Muscle of leg (tissue), 16 donors: ENCODE measurements at places on chromosomes 12 and 14. TPM values are rescaled to one million over a fixed set of nuclear protein-coding genes. Genes with fewer than 3 reads are reported as not detected.

- no peaks in the 10 kb centered on the region for H3K36me3 ChIP-seq
- DNase-seq = peak; percentile 86
- peaks cover 50% of the 10 kb centered on the region for H3K4me1 ChIP-seq
- no peak overlapping the region for H3K4me3 ChIP-seq
- no peaks in the 10 kb centered on the region for H3K27me3 ChIP-seq
Measured at GRCh38 chr12:4037747-4038312, 164.6 kb upstream of the PARP11 start.

Gene GLT8D2
- total RNA-seq = 68.9 TPM

Gene TBX5
- 1.9 TPM for total RNA-seq

- H3K27me3 ChIP-seq = peaks cover 29% of the 10 kb centered on the region
- DNase-seq = no peak
- peaks cover 88% of the 10 kb centered on the region for H3K4me1 ChIP-seq
- peak overlapping the region; percentile 97 for H3K27ac ChIP-seq
Measured at GRCh38 chr14:103122585-103122946, 695 bp upstream of the TNFAIP2 start.

DNA sequence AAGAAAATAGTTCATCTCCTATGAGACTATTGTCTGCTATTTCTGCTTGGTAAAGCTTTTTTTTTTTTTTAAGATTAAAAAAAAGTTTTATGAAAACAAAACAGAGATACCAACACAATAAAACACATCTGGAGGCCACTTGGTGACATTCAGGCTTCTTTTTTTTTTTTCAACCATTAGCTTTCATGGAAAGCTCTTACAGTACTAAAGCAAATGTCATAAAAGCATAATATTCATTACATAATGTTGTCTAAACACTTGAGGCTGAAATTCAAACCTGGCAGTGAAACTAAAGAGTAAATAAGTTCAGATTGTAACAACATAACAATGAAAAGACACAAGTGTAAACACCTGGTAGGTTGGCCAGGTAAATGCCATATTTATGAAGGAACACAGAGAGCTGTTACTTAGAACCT lies 14.7 kb downstream of the PRICKLE1 start:
- peak; percentile 64 for DNase-seq
- no peak overlapping the region for H3K4me3 ChIP-seq
- no peaks in the 10 kb centered on the region for H3K27me3 ChIP-seq
- peaks cover 2% of the 10 kb centered on the region for H3K36me3 ChIP-seq
- H3K4me1 ChIP-seq = no peaks in the 10 kb centered on the region

Gene HELB
- 2.8 TPM for total RNA-seq

Gene SRP54
- 47.5 TPM for total RNA-seq

- DNase-seq = peak; percentile 63
- H3K27ac ChIP-seq = no peak overlapping the region
- no peak overlapping the region for H3K4me3 ChIP-seq
- H3K27me3 ChIP-seq = no peaks in the 10 kb centered on the region
- H3K36me3 ChIP-seq = peaks cover 23% of the 10 kb centered on the region
Measured at GRCh38 chr12:47777741-47778558, 4.9 kb downstream of the SLC48A1 start.

DNA sequence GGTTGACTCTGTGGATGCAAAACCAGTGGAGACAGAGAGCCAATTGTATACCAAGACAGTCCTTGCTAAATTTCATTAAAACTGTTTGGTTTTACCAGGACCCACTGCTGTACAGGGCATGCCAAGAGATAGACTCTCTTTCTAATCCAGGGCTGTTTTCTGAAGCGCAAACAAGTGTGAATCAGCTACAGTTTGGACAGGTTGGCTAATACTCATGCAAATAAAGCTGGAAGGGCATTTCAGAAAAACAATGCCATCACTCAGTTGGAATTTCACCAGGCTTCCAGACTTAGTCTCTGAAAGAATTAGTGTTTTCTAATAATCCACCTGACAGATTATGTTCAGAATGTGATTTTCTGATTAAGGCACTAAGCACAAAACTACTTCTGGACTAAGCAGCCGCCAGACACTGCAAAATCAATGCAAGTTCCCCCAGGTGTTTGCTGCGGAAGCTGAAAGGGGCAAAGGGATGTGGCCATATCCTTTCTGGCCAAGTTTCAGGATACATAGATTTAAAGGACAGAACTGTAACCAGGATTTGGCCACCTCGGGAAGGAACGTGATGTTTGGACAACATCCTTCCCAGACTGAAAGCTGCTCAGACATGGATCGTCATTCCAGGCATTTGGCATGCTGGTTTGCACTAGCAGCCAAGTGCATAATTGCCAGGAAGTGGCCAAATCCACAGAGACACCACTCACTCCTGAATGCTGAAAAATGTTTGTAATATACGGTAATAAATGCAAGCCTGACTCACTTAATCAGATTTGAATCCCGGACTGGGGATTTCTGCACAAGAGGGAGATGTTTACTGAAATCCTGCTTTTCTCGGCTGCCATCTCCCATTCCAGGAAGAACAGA lies 32.0 kb upstream of the CDKN3 start:
- DNase-seq = peak; percentile 84
- H3K4me3 ChIP-seq = no peak overlapping the region
- peak overlapping the region; percentile 73 for H3K27ac ChIP-seq
- H3K36me3 ChIP-seq = no peaks in the 10 kb centered on the region
- H3K4me1 ChIP-seq = peaks cover 20% of the 10 kb centered on the region

DNA sequence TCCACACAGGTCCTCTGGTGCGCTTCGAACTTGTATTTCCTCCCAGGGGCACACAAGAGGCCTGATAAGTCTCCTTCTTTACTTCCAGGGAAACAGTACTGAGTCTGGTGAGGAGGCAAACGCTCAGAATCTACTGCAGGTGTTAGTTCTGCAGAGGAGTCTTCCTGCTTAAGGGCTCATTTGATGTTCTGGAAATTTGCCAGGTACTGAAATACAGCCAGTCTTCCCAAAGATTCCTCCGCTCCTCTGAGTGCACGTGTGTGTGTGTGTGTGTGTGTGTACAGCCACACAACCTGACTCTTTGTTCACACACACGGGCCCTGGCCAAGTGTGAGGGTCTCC lies 92.0 kb downstream of the FBXL14 start:
- no peak overlapping the region for H3K4me3 ChIP-seq
- peaks cover 11% of the 10 kb centered on the region for H3K27me3 ChIP-seq
- peak; percentile 97 for DNase-seq
- no peaks in the 10 kb centered on the region for H3K36me3 ChIP-seq
- peaks cover 37% of the 10 kb centered on the region for H3K4me1 ChIP-seq

DNA sequence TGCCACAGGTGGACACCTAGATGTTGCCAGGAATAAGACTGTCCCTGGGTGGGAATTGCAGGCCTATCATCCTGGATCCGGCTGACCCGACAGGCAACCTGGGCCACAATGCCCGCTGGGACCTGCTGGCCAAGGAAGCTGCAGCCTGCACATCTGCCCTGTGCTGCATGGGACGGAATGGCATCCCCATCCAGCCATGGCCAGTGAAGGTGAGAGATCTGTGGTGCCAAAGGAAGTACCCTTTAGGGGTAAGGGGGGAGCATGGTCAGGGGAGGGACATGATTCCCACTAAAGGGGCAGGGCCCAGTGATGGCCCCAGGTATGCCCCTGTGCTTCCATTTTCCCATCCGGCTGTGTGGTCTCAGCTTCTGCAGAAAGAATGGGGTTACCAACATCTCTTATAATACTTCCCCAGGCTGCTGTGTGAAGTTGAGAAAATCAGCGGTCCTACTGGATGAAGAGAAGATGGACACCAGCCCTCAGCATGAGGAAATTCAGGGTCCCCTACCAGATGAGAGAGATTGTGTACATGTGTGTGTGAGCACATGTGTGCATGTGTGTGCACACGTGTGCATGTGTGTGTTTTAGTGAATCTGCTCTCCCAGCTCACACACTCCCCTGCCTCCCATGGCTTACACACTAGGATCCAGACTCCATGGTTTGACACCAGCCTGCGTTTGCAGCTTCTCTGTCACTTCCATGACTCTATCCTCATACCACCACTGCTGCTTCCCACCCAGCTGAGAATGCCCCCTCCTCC lies 8.6 kb upstream of the OAS2 start:
- peaks cover 7% of the 10 kb centered on the region for H3K4me1 ChIP-seq
- peaks cover 60% of the 10 kb centered on the region for H3K36me3 ChIP-seq
- no peaks in the 10 kb centered on the region for H3K27me3 ChIP-seq
- no peak overlapping the region for H3K4me3 ChIP-seq
- H3K27ac ChIP-seq = no peak overlapping the region

DNA sequence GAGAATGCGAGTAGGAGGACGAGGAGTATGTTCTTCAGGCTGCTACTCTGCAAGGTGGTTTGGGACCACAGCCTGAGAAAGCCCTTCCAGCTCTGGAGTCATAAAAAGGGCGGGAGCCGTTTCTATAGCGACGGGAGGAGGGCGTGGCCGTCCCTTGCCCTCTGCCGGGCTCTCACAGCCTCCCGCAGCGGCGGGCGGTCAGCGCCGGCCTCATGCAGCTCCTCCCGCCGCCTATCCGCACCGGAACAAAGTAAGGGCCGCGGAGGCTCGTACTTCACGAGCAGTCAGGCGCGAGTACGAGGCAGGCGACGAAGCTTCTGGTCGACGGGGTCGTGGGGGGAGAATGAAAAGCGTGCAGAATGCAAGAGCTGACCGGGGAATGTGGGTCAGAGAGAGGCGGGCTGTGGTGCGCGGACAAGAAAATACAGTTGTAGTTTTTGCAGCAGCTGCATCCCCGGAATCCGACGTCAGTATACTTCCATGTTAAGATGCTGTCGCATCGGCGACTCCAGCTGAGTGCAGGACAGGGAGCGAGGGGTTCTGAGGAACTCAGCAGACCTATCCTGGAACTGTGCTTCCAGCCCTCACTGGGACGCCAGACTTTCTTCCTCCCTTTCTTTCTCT lies at the start of gene DYRK4:
TSS of gene DYRK4 (plus strand) at position 175 of the 624 bp plus-strand sequence. CDS start at position 213, 38 bp downstream.
- peaks cover 8% of the 10 kb centered on the region for H3K4me1 ChIP-seq
- peak; percentile 90 for DNase-seq
- H3K27ac ChIP-seq = peak within 1 kb of the TSS; percentile 16
- H3K36me3 ChIP-seq = no peaks in the 10 kb centered on the region
- no peaks in the 10 kb centered on the region for H3K27me3 ChIP-seq

DNA sequence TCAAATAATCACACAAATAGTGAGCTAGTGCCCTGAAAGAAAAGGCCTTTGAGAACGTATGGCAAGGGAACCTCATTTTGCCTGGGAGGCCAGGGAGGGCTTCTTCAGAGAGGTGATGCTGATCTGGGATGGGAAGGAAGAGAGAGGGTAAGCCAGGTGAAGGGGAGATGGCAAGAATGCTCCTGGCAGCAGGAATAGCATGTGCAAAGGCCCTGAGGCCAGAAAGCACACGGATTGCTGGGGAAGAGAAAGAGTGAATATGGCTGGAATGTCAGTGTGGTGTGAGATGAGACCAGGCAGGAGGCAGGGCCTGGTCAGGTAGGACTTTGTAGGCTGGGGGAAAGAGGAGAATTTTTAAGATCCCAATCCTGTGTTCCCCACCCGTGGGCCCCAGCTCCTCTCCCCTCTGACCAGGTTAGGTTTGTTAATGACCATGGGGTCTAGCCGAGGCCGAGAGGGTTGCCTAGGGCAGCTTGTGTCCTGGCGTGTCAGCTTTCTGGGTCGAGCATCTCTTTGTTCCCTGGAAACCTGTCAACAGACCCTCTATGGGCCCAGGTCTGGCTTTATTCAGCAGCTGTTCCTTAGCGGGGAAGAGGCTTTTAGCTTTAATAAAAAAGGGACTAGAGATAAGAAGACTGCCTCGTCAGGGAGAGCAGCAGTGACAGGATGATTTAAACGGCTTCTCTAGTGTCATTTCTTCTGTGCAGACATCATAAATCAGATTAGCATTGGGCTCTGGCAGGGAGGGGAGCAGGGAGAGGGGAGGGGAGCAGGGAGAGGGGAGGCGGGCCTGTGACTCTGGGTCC lies 123.4 kb downstream of the ADCK1 start:
- no peak overlapping the region for H3K4me3 ChIP-seq
- H3K27me3 ChIP-seq = no peaks in the 10 kb centered on the region
- no peak for DNase-seq
- no peak overlapping the region for H3K27ac ChIP-seq
- no peaks in the 10 kb centered on the region for H3K4me1 ChIP-seq

- no peaks in the 10 kb centered on the region for H3K36me3 ChIP-seq
- DNase-seq = no peak
- no peaks in the 10 kb centered on the region for H3K27me3 ChIP-seq
- H3K27ac ChIP-seq = no peak overlapping the region
Measured at GRCh38 chr14:51564986-51565604, 86.6 kb upstream of the FRMD6 start.

Gene TMED8
- total RNA-seq = 4.5 TPM

Gene PLBD1
- total RNA-seq = 23.2 TPM

DNA sequence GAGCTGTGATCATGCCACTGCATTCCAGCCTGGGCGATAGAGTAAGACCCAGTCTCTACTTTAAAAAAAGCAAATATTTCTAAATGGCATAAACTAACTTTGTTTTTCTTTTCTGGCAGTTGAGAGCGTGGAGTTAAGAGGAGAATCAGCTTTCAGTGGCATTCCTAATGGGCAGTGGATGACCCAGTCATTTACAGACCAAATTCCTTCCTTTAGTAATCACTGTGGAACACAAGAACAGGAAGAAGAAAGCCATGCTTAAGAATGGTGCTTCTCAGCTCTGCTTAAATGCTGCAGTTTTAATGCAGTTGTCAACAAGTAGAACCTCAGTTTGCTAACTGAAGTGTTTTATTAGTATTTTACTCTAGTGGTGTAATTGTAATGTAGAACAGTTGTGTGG lies 21.2 kb downstream of the TDG start:
- no peak overlapping the region for H3K27ac ChIP-seq
- DNase-seq = no peak
- H3K27me3 ChIP-seq = no peaks in the 10 kb centered on the region
- no peaks in the 10 kb centered on the region for H3K4me1 ChIP-seq

Gene TSPAN8
- total RNA-seq = 2.5 TPM

DNA sequence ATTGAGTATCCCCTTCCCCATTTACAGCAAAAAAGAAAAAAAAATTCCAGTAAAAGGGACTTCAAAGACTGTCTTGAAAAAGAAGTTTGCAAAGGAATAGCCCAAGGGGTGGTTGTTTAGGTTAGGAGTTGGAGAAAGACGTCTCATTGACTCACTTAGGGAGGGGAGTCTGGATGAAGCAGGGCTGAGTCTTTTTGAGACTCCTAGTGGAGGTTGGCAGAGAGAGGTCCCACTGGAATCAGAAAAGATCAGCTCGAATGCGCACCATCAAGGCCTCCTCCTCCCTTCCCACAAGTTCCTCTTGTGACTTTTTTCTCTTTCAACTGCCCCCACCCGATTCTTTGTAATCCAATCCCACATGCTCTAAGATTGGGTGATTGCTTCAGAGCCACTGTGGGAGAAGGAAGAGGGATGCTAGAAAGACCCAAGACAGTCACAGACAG lies 1.9 kb downstream of the ARHGEF40 start:
- H3K27me3 ChIP-seq = no peaks in the 10 kb centered on the region
- H3K4me3 ChIP-seq = peak overlapping the region; percentile 84
- peak overlapping the region; percentile 92 for H3K27ac ChIP-seq
- peak; percentile 88 for DNase-seq
- H3K4me1 ChIP-seq = peaks cover 47% of the 10 kb centered on the region

- H3K27ac ChIP-seq = no peak overlapping the region
- no peak for DNase-seq
- H3K4me1 ChIP-seq = no peaks in the 10 kb centered on the region
Measured at GRCh38 chr12:31928246-31929026, 30.8 kb upstream of the RESF1 start.

Gene C12orf42
- 1.7 TPM for total RNA-seq

DNA sequence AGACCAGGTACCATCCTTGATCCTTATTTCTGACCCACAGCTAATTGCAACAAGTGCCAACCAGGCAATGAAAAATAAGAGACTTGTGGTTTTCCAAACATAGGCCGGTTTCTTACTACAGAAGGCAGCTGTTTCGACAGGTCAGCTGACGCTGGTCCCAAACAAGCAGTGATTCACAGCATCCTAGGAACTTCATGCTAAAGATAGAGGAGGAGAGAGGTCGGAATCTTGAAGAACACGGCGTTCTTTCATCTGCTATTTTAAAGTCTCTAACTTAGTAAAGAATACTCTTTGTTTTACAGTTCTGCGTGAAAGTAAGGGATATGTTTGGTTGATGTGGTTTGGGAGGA lies 28.1 kb upstream of the ADGRD1 start:
- DNase-seq = no peak
- peaks cover 2% of the 10 kb centered on the region for H3K4me1 ChIP-seq
- no peak overlapping the region for H3K27ac ChIP-seq
- peaks cover 8% of the 10 kb centered on the region for H3K27me3 ChIP-seq
- no peaks in the 10 kb centered on the region for H3K36me3 ChIP-seq
